NCI-H446 (cell line): ENCODE measurements at places on chromosomes 1 and 21.

- no peak for DNase-seq
Observed at GRCh38 chr1:4018466-4019146, 118.5 kb upstream of the C1orf174 start.

DNA sequence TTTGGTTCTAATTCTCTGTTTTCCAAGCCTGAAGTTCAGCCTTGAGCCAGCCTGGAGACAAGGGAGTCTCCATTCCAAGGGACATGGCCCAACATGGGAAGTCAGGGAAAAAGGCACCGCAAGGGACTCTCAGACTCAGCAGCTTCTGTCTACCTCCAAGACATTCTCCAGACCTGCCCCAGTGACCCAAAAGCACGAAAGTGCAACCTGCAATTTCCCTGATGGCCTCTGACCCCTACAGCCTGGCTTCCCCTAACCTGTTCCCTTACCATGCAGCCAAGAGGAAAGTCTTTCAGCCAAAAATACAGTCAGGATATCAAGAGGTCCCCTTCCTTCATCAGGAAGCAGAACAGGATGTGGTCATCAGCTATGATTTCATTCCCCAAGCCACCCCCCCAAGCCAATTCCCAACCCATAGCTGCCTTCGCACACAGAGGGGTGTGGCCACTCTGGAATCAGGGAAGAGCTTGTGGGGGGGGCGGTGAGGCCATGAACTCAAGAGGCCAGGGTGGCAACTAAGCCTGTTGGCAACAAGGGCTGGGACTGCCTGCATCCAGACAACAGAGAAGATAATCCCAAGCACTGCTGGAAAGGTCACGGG lies 59.2 kb downstream of the TIAM1 start:
- DNase-seq: no peak

- DNase-seq: no peak
Observed at GRCh38 chr1:3504151-3504821, 49.8 kb downstream of the ARHGEF16 start.

- peak; percentile 41 for DNase-seq
Observed at GRCh38 chr1:231211005-231211857, 29.8 kb upstream of the GNPAT start.

GRCh38 chr1:39416609-39417008 lies 74.8 kb upstream of the BMP8A start:
- no peak for DNase-seq

DNA sequence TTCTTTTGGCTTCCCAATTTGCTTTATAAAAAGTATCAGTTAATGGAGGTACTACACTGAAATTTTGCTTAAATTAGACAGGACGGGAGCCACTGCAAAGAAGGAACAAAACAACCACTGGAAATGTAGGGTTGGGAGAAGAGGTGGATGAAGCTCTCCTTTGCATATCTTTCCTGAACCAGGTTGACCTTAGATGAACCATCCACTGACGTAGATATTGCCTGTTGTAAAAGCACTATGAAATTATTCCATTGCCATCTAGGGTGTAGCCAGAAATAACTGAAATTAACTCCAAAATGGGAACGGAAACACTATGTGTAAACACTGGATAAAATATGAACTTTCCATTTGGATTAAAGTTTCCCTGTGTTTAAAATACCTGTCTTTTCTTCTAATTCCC lies 1.2 kb upstream of the ABL2 start:
- no peak for DNase-seq

- DNase-seq: no peak
Observed at GRCh38 chr1:245835386-245835785, 671.7 kb downstream of the SMYD3 start.

GRCh38 chr1:110478886-110479285 lies 27.9 kb downstream of the PROK1 start:
- DNase-seq: no peak

GRCh38 chr1:31509124-31510072 lies 66.9 kb upstream of the TINAGL1 start:
- no peak for DNase-seq

- DNase-seq: no peak
Observed at GRCh38 chr21:28455253-28455600, 537.5 kb downstream of the LTN1 start.

- DNase-seq: no peak
Observed at GRCh38 chr1:2344121-2344681, 47.2 kb downstream of the MORN1 start.

- no peak for DNase-seq
Observed at GRCh38 chr1:103941086-103941485, 191.4 kb downstream of the AMY1C start.

DNA sequence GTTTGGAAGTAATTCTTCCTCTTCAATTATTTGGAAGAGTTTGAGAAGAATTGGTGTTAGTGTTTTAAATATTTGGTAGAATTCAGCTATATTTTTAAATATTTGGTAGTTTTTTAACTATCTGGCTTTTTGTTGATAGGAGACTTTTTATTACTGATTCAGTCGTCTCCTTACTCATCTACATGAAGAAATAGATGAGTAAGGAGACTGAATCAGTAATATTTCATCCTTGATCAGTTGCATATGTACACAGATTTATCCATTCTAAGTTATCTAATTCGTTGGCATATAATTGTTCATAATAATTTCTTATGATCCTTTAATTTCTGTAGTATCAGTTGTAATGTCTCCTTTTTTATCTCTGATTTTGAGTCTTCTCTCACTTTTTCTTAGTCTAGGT lies 224.1 kb downstream of the GPR52 start:
- DNase-seq: no peak

GRCh38 chr1:100351095-100351887 lies 1.0 kb upstream of the CDC14A start:
- peak; percentile 78 for DNase-seq

GRCh38 chr1:101290119-101290921 lies 53.5 kb downstream of the S1PR1 start:
- no peak for DNase-seq

- DNase-seq: no peak
Observed at GRCh38 chr1:23759277-23759676, 16.0 kb downstream of the ELOA start.

DNA sequence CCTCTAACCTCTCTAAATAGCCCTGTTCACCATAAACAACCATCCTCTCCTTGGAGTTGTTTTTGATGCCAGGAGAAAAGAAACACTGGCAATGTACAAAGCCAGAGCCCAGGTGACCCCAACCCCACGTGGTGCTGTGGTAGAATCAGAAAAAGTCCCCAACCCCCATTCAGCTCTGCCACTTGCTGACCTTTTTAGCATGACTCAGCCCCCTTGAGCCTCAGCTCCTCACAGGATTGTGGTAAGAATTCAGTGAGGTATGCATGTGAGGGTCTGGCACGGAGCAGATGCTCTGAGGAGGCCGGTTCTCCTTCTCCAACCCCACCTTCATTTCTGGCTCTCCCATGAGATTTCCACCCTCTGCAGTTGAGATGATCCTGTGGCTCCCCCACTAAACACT lies 11.1 kb upstream of the CHI3L1 start:
- DNase-seq: no peak

GRCh38 chr1:168792592-168793125 lies 63.7 kb upstream of the DPT start:
- DNase-seq: no peak

- DNase-seq: peak; percentile 76
Observed at GRCh38 chr1:63975481-63975880, 201.7 kb downstream of the ROR1 start.

GRCh38 chr1:200889571-200889970 lies 5.1 kb upstream of the INAVA start:
- DNase-seq: no peak

- no peak for DNase-seq
Observed at GRCh38 chr1:208261874-208262273, 17.7 kb upstream of the PLXNA2 start.

DNA sequence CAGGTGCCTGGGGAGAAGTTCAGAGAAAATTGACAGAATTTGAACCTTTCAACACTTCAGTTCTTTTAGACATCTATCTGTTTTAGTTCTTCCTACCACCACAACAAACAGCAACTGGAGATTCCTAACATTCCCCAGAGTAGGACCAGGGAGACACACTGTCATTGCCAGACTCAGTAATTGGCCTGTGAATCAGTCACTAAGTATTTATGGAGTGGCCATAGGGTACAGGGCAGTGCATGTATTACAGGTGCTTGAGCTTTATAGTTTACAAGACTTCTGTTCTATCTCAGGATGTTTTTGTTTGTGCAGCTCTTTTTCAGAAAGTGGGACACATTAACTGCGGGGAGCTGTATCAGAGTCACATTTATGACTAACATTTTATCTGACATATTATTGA lies 1.7 kb downstream of the CDC14A start:
- DNase-seq: peak; percentile 7

DNA sequence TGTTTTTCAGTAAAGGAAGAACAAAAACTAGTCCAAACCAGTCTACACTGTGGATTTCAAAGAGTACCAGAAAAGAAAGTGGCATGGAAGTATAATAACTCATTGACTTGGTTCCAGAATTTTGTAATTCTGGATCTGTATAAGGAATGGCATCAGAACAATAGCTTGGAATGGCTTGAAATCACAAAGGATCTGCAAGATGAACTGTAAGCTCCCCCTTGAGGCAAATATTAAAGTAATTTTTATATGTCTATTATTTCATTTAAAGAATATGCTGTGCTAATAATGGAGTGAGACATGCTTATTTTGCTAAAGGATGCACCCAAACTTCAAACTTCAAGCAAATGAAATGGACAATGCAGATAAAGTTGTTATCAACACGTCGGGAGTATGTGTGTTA lies 21.3 kb downstream of the CHODL start:
- DNase-seq: no peak

DNA sequence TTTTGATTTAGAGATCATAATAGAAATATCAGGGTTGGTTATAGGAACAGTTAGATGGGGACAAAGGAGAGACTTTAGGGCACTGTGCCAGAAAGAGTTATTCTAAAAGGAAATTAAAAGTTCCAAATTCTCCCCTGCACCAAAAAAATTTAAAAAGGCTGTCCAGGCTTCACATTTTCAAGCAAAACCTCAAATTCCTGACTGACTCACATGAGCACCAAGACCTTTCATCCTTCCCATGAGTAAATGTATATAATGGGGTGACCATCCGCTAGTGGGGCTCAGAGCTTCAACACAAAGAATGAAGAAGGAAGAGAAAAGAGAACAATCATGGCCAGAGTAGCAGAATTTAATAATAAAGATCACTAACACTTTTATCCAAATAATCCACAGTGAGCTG lies 131.6 kb upstream of the MROH9 start:
- DNase-seq: no peak

DNA sequence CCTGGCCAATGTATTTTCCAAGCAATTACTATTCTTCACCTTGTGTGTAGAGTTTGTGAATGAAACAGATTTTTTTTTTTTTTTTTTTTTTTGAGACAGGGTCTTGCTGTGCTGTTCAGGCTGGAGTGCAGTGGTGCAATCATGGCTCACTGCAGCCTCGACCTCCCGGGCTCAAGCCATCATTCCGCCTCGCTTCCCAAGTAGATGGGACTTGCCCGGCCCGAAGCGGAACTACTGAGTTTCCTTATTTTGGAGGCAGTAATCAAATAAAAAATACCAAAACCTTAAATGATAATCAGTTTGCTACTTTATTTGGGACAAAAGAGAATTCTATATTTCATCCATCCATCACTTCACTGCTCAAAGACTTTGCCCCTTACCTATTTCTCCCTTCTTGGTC lies 704 bp upstream of the BTBD8 start:
- no peak for DNase-seq

- DNase-seq: no peak
Observed at GRCh38 chr1:185345913-185346720, 29.1 kb upstream of the IVNS1ABP start.

DNA sequence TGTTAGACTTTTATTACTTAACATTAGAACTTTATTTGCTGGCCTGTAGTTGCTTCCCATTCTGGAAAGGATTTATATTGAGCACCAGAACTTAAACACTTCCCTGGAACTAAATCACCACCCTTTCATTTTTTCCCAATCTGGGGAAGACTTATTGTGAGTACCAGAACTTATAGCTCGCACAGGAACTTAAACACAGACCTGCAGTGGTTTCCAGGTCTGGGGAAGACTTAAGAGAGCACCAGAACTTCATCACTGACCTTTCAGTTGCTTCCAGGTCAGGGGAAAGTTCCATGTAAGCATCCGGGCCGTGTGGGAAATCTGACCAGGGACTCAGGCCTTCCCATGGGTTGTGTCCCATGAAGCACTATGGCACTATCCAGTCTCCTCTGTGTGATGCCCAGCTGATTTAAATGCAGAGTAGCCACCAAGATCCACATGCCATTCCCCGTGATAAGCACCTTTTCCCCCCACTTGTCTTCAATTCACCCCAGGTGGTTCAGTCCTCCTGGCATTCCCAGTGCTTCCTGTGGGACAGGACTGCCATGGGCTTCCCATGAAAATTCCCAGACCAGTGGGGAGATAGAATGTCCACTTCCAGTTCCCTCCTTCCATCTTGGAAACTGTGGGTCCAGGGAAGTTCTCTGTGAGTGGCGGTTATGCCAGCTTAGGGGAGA lies 48.9 kb downstream of the C4BPA start:
- no peak for DNase-seq

- DNase-seq: no peak
Observed at GRCh38 chr1:15833069-15833679, 14.3 kb upstream of the SPEN start.

DNA sequence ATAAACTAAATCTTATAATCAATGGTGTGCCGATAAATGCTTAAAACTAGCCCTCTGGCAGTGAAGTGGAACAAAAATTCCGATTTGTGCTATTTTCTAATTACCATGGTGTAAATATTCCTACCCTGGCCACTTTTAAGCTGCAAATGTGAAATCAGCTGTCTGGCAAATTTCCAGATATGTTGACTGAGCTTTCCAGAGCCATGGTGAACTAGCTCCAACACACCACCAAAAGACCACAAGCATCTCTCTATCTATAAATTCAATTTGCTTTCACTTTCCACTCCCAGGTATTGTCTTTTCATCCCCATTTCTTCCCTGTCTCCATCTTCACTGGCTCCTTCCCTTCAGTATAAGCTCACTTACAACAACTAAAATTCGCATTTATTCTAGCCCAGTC lies 152.3 kb upstream of the RGS18 start:
- no peak for DNase-seq

DNA sequence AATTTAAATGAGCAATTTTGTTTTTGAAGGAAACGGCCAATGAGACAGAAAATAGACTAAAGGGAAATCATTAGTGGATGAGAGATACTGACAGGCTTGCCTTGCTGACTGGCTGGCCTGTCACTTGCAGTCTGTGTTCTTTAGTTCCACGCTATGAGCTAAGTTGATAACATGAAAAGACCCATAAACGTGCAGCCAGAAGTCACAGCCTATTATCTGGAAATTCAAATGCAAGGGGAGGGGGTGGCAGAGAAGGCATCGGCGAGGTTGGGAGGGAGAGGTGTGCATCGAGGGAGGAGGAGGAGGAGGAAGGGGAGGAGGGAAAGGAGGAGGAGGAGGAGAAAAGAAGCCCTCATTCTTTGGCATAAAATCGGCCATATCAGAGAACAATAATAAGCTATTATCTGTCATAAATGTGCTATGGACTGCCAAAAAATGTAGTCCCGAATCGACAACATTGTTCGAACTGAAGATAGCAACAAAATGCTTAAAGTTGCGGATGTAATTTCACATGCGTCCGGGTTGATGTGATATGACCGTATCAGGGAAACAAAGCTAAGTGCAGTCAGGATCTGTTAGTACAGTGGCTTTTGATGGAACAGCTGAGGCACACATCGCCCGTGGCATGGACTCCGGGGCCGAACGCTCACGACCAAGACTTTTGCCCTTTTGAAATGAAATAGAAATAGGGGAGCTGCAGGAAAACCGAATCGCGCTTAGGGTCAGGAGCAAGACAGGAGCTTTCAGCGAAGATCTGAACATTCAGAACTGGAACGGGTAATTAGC lies 11.6 kb upstream of the BARHL2 start:
- DNase-seq: no peak

- no peak for DNase-seq
Observed at GRCh38 chr1:45409276-45409675, 69.0 kb upstream of the MUTYH start.

- no peak for DNase-seq
Observed at GRCh38 chr1:202888221-202888530, 773 bp downstream of the RABIF start.
